ENCODE measurements at places on chromosomes 16 and 17.

- no peak for DNase-seq
Observed at GRCh38 chr17:14222611-14223010, 14.1 kb downstream of the CDRT15 start.

- DNase-seq: no peak
Observed at GRCh38 chr17:41992576-41992975, 24.7 kb downstream of the DNAJC7 start.

DNA sequence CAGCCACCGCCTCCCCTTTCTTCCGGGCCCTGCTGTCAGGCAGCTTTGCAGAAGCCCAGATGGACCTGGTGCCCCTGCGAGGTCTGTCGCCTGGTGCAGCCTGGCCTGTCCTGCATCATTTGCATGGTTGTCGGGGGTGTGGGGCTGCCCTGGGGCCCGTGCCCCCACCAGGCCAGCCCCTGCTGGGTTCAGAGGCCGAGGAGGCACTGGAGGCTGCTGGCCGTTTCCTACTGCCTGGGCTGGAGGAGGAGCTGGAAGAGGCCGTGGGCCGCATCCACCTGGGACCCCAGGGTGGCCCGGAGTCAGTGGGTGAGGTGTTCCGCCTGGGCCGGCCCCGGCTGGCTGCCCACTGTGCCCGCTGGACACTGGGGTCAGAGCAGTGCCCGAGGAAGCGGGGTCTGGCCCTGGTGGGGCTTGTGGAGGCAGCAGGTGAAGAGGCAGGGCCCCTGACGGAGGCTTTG is 5.5 kb upstream of the TGFB1I1 start:
- DNase-seq: no peak

DNA sequence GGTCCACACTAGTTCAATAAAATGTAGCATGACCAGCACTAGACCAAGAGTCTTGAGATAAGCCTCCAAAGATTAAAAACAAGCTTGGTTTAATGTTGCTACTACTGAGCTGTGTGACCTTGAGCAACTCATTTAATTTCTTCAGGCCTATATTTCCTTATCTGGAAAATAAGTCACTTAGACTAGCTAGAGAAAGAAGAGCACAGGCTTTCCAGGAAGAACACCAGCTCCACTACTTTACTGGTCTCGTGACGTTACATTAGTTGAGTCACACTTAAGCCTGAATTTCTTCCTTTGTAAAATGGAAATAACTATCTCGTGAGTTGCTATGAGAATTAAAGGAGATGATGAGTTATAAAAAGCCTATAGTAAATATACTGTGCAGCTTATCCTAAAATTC is 5.4 kb downstream of the HELZ start:
- DNase-seq: no peak

DNA sequence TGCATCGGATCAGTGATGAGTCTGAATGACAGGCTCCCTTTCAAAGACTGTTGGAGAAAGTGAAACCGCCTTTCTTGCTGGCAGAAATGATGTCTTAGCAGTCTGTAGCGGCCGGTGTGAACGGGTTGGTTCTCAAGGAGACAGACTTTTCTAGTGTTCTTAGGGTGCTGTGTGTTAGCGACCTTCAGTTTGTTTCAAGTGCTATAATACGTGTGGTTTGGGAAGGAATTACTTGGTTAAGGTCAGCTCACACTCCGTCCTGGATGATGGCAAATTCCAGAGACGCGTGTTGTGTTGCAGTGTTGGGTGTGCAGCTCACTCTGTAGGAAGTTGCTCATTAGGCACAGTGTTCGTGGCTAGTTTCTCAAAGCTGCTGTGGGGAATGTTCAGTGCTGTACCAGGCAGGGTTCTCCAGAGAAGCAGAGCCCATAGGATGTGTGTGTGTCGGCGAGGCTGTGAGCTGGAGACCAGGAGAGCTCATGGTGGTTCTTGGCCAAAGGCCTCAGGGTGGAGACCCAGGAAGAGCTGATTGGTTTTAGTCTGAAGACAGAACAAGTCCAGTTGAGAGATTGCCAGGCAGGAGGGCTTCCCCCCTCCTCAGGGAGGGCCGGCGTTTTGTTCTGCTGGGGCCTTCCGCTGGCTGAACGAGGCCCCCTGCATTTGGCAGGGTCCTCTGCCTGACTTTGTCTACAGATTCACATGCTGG is 37.6 kb downstream of the ZNF750 start:
- no peak for DNase-seq

GRCh38 chr17:81741594-81742452 is 29.7 kb downstream of the SLC25A10 start:
- no peak for DNase-seq

DNA sequence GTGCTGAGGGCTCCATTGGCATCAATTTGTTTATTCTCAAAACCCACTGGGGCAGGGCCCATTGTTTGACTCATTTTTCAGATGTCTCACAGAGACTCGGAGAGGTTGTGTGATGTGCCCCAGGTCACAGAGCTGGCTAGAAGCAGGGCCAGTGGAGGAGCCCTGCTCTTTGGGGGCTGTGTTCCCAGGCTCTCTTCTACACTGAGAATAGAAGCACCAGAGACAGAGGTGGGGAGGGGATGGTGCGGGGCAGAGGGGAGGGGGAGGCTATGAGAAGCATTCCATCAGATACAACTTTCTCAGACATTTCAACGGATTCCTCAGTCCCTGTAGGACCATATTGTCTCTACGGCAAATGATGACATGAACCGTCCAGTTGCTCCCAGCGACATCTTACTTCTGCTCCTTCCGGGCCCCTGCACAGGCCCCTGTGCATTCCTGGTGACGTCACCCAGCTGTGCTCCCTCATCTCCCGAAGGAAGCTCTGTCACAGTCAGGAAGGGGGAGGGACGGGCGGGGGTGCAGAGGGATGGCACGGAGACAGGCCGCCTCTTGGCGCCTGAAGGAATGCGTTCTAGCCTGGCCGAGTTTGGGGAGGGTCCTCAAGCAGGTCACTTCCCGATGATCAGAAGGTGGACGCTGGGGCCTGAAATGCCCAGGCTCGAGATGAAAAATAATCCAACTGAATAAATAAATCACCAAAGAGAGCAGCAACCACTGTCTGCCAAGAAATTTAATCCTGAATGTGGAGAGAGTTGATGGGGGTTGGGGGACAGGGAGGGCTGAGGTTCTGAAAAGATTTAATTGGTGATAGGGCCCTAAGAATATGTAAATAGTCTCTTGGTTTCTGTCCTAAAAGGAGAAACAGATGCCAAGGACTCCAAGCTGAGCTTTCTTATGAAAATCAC is 114.1 kb downstream of the NOG start:
- DNase-seq: no peak

DNA sequence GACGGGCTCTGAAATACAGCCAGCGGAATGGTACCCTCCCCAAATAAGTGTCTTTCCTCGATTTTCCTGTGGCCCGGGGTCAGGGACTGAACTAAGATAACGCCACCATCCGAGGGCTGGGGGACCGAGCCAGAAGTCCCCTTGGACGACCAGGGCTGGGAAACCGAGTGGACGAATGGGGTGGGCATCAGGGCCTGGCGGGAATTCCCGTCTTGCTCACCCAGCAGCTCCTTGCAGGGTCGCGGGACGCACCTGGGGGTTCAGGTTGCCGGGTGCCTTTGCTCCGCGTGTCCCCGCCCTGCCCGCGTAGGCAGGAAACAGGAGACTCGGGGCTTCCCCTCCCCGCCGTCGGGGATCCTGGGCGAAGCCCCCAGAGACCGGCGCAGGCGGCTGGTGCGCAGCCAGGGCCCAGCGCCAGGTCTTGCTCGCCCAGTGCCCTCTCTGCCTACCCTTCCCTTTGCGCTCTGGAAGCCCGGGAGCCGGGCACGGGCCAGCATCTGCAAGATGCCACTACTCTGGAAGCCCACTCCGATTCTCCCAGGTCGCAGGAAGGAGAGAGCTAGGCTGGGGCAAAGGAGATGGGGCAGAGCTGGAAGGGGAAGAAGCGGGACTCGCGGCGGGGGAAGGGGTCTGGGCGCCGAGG is 665 bp upstream of the GRIN2C start:
- DNase-seq: no peak
